CD4-positive, alpha-beta T cell treated with Interleukin-15 for 4 hours (primary cell): ENCODE measurements at places on chromosomes 5 and 9.

DNA sequence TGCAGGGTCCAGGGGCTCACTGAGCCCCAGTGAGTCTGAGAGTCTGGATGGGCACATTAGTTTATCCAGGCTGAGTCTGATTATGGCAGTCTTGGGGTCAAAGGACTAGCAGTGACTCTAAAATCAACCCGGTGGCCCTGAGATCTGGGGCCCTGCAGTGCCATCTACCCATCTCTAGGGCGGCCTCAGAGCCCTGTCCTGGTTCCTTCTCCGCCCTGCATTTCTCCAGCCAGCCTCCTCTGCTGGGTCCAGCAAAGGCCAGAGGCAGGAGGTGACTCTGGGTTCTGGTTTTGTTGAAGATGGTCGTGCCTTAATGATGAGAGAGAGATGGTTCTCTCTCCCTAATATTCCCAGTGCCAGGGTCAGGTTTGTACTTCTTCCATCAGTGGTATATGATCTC lies 15.0 kb downstream of the DCANP1 start:
- DNase-seq: no peak

- no peak for DNase-seq
Measured at GRCh38 chr5:143896516-143896915, 84.6 kb downstream of the HMHB1 start.

- no peak for DNase-seq
Measured at GRCh38 chr9:28073270-28073669, 500.0 kb upstream of the C9orf72 start.

DNA sequence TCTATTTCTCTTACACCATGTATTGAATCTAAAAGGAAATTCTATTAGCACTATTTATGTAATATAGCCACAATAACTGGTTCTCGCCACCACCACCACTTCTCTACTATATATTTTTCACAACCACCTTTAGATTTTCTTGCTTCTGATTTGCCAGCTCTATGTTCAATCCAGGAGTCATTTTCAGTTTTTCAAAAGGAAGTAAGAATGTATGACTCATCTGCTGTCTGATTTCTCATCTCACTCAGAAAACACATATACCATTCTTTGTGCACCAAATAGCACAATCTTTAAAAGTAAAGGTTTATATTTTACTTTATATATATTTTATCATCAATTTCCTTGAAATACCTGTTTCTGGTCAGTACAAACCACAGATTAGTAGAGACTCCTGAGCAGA lies 1127.5 kb downstream of the TAF11L14 start:
- DNase-seq: no peak

DNA sequence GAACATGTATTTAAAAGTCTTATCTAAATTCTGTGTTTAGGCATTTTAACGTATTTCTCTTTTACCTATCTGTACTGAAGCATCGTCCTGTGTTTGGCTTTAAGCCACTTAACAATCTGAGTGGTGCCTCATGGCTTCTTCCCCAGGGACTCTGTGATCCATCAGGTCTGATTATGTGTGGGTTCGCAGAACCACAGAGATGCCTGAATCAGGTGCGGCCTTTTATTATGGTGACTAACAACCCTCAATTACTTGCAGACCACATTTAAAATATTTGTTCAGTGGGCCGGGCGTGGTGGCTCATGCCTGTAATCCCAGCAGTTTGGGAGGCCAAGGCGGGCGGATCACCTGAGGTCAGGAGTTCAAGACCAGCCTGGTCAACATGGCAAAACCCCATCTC lies 39.6 kb upstream of the SAP30L start:
- DNase-seq: no peak

DNA sequence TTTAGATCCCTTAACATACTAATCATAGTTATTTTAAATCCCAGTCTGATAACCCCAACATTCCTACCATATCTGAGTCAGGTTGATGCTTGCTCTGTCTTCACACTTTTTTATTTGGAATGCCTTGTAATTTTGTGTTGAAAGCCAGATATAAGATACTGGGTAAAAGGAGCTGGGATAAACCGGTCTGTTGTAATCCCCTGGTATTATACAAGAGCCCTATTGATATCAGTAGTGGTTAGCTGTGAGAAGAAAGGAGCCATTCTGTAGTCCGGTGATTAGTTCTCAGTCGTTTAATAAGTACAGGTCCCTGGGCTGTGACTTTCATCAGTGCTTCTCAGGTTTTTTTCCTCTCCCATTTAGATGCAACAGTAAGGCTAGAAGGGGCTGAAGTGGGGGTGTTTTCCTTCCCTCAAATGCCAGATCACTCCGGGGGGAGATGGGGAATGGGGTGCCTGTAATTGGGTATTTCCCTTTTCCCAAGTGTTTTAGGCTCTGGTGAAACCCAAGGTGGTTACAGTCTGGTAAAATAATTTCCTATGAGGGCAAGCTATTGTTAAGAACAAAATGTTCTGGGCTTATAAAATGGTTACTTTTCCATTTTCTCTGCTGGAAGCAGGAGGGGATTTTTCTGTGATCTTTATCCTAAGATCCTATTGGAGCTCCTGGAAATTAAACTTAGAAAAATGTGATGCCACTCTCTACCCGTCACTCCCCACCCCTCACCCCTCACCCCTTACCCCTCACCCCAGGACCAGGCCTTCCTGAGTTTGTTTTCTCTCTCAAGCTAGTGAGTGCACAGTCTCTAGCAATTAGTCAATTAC lies 72.7 kb downstream of the KCNN2 start:
- DNase-seq: no peak

- DNase-seq: no peak
Measured at GRCh38 chr5:135857630-135858311, 23.3 kb downstream of the SLC25A48 start.

- no peak for DNase-seq
Measured at GRCh38 chr5:65127161-65127901, 354.4 kb downstream of the ADAMTS6 start.

- no peak for DNase-seq
Measured at GRCh38 chr5:107274571-107274970, 396.2 kb downstream of the EFNA5 start.

DNA sequence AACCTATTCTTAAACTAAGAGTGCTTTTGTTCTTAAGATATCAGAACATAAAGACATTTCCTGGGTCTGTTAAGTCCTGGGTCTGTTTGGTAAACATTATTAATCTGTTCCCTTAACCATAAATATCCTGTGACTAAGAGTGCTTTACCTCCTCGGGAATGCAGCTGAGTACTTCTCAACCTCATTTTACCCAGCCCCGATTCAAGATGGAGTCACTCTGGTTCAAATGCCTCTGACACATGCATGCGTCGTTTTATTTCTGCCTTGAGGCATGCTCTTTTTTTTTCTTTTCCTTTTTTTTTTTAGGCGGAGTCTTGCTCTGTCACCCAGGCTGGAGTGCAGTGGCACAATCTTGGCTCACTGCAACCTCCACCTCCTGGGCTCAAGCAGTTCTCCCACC lies 39.8 kb upstream of the FBXL17 start:
- DNase-seq: no peak

- no peak for DNase-seq
Measured at GRCh38 chr5:92800365-92800764, 780.7 kb downstream of the NR2F1-AS1 start.

GRCh38 chr9:84586662-84587061 lies 82.9 kb upstream of the NTRK2 start:
- DNase-seq: no peak

- no peak for DNase-seq
Measured at GRCh38 chr9:125755340-125755739, 8.2 kb downstream of the PBX3 start.

DNA sequence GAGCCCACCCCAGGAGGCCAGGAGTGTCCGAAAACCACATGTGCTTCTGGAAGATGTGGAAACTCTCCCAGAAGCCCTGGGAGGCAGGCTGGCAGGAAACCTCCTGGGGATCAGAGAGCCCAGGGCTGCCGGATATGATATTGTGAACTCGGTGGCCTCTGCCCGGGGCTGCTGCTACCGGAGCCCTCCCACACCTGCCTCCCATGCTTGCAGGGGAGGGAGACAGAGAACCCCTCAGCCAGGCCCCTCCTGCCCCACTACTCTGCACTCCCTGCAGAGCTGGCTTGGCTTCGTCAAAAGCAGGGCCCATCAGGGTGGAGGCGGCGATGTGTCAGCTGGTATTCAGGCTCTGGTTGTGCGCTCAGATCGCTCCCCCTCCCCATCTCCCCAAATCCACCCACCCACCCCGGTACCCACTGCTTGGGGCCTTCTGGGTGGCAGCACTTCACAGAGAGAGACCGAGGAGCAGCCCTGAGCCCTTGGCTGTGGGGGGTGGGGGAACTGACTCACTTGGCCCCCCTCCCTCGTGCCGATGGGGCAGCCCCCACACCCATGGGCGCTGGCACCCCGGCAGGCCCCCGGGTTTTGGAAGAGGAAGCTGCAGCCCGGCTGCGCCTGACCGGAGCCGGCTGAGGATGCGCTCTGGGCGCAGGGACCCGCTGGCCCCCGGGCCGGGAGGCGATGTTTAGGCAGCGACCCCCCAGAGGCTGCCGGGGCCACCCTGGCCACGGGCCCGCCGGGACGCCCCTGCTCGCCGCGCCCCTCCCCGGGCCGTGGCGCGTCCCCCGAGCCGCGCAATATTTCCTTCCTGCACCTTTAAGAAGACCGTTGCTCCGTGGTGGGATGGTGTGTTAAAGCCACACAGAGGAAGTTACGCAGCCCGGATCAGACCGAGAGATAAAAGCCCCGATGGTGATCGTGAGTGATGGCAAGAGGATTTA lies 786 bp upstream of the NTNG2 start:
- peak; percentile 57 for DNase-seq

DNA sequence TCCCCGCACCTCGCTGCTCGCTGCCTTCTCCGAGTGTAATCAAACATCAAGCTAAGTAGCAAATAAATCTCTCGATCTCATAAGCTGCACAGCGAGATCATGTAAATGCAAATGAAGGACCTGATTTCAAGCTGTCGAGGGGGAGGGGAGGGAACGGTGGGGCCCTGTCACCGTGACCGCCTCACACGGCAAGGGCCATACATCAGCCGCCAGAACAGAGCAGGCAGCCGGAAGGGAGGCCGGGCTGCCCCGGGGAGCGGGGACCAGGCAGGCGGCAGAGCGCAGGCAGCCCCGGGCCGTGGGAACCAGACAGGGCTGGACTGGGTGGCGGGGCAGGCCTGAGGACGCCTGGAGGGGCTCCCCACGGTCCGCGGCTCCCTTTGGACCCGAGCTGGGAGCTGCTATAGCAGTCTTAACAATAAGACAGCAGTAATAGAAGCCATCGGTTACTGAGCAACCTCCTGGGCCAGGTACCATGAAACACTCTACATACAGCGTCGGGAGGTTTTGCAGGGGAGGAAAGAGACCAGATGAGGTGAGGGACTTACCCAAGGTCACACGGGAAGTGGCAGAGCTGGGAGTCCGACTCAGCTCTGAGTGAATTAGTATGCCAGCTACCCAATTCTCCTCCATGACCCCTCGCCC lies 76.8 kb downstream of the CFAP77 start:
- DNase-seq: peak; percentile 37

- no peak for DNase-seq
Measured at GRCh38 chr5:151023651-151024050, 3.3 kb downstream of the GPX3 start.

- DNase-seq: no peak
Measured at GRCh38 chr5:178328826-178329730, 96.5 kb upstream of the PHYKPL start.

GRCh38 chr5:60503771-60504170 lies 196.2 kb downstream of the DEPDC1B start:
- DNase-seq: no peak

- no peak for DNase-seq
Measured at GRCh38 chr5:135821802-135822201, 12.7 kb upstream of the SLC25A48 start.

DNA sequence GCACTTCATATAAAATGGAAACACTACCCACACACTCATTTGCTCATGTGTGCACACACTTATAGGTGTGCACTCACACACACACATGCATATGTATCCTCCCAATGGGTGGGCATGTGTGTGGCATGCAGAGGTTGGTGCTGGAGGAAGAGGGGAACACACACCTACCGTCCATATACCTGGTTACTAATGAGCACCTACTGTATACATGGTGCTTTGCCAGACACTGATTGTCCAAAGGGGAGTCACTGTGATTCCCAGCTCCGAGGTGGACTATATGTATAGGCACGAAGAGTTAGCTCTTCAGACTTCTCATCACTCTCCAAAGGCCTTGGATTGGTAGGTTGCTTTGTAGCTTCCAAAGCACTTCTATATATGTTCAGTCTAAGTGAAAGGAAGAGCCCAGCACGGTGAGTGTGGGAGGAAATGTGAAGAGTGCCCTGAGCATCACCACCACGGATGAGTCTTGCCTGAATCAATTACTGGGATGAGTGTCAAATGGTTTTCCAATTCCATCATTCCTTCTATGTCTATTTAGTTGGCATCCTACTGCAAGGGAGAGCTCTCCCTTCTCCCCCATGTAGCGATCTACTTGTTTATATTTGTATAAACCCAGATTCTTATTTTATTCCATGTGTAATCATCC lies 12.6 kb upstream of the ERGIC1 start:
- no peak for DNase-seq

DNA sequence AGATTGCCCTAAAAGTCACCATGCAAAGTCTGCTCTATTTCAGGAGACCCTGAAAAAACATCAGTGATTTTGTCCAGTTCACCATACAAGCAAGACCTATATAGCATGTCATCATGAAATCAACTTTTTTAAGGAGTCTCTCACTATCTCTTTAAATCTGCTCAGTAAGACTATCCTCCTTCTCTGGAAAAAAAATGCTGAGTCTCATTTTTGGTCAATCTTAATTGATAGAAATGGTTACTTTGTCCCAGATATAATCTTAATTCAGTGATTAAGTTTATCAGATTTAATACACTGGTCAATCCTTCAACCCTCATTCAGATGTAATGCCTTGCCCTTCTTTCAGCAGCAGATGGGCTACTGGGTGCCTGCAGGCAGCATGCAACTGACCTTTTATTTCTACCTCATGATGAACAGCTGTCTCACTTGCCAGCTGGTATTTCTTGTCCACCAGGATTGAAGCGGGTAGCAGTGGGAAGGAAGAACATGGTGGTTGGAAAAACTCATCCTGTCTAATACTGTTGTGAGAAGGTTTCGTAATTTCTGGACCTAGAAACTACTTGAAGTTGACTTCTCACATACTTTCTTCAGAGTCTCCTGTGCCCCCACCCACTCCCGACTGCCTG lies 375.3 kb downstream of the DNAH5 start:
- no peak for DNase-seq

GRCh38 chr9:29511680-29512079 lies 1938.4 kb upstream of the C9orf72 start:
- no peak for DNase-seq
